ENCODE measurements at places on chromosomes 7 and 10.

- no peak for DNase-seq
Observed at GRCh38 chr7:26504411-26505120, 212.9 kb downstream of the SNX10 start.

- no peak for DNase-seq
Observed at GRCh38 chr10:7649673-7650300, 17.0 kb downstream of the ITIH5 start.

DNA sequence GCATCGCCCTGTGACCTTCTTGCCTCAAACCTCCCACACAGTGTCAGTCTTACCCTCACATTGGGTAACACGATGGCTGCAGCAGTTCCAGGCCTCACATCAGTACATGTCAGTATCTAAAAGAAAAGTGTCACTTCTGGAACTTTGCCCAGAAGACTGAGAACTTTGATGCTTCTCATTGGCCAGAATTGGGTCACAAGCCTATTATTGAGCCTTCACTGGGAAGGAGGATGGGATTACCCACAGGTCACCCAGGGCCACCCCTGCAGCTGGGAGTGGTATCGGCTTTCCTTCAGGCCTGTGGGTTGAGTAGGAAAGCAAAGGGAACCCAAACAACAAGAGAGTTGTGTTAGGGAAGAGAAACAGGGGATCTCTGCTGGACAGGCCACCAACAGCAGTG lies 111.5 kb downstream of the NPY start:
- no peak for DNase-seq

GRCh38 chr10:44261710-44262455 lies 123.0 kb downstream of the CXCL12 start:
- DNase-seq: no peak

DNA sequence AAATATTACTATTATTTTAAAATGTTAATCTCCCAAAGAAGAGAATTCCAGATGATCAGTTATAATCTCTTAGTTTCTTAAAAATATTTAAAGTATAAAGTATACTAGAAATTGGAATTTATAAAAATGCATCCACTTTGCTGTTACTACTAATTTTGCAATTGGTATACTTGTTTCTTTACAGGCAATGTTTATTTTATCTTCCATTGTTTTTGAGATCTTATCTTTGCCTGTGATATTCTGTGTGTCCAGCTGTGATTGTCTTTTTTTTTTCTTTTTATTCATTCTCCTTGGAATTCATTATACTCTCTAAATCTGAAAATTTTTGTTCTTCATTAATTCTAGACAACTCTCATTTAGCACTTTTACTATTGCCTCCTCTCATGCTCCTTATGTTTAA lies 652.6 kb downstream of the TNS3 start:
- DNase-seq: no peak

GRCh38 chr7:33109005-33109757 lies at the start of gene RP9:
RP9 (minus strand) TSS chr7:33109404; CDS start chr7:33109372, 32 bp downstream.
- peak; percentile 63 for DNase-seq

DNA sequence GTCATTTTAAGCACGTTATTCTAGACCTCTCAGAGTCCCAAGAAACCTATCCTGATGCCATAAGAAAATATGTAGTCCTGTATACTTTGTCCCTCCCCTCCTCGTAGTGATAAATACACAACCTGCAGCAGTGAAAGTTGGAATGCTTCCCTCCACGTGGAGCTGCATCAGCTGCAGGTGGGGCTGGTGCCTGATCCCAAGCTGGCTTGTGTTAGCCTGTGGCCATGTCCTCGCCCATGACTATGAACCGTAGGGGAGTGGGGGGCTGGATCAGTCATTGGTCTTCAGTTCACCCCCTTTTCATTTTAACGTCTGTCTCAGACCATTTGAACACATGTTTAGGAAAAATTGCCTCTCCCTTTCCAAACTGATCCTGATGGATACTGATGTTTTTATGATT lies 171.4 kb upstream of the HABP2 start:
- no peak for DNase-seq

DNA sequence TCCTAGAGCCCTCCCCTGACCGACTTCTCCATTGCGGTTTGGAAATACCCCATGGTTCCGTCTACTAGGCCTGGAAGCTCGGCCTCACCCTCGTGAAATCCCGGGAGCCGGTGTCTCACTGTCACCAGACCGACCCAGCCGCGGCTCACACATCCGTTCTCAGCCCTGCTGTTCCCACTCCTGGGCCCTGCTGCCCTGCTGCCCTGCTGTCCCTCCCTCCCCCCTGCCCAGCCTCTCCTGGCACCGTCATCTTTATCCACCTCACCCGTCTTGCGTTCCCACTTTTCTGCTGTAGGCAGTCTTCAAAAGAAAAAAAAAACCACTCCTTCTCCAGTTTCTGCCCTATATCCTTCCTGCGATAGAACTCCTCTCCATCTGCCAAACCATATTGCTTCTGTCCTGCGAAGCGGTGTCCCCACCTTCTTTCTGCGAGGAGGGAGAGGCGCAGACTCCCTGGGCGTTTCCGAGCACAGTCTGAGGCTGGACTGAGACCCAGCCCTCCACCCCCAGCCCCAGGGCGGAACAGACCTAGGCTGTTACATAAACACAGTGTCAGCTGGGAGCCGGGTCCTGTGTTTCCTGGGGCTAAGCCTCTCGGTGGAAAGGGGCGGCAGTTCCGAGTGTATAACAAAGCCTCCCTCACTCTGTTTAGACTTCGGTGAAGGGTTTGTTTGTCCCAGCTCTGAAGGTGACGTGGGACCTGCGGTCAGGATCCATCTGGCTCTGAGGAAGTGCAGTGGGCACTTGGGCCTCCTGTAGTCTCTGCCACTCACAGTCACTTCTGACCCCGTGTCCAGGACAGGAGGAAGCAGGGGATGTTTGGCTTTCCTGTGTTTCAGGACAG lies 2.8 kb downstream of the AGAP3 start:
- no peak for DNase-seq
